Activated naive CD4-positive, alpha-beta T cell (primary cell): ENCODE measurements at places on chromosomes 2 and 18.

- no peak for DNase-seq
Observed at GRCh38 chr2:16302431-16303272, 362.3 kb downstream of the MYCN start.

DNA sequence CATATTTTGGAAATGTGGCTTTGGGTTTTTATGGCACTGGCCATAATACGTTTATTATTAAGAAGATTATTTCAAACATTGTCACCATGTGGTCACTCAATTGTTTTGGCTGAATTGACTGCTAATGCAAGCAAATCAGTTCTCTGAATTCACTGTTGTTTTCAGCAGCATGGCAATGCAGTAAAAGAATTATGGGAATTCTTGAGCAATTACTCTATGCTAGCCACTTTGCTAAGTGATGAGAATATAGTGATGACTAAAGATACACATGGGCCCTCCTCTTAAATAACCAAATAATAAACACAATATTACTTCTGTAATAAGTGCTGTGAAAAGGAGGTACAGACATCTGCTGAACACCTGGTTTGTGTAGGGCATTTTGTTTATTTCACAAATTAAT lies 58.0 kb upstream of the FANCL start:
- DNase-seq = no peak

DNA sequence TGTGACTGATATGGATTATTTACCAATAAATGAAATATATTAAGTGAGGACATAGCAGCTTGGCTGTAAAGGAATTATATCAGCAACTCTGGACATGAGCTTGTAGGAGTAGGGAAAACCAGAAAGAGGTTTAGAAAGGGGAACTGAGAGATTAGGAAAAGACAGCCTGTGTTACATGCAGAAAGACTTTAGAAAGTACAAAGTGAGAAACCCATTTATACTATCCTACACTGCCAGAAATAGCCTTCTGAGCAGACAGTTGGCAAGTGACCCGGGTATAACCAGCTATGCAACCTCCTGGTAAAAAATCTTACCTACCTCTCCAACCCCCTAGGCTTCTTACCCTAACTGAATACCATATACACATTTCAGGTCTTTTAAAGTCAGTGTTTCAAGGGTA lies 134.1 kb downstream of the ANKRD44 start:
- DNase-seq = no peak

GRCh38 chr18:13463526-13464210 lies 245.1 kb downstream of the LDLRAD4 start:
- no peak for DNase-seq

DNA sequence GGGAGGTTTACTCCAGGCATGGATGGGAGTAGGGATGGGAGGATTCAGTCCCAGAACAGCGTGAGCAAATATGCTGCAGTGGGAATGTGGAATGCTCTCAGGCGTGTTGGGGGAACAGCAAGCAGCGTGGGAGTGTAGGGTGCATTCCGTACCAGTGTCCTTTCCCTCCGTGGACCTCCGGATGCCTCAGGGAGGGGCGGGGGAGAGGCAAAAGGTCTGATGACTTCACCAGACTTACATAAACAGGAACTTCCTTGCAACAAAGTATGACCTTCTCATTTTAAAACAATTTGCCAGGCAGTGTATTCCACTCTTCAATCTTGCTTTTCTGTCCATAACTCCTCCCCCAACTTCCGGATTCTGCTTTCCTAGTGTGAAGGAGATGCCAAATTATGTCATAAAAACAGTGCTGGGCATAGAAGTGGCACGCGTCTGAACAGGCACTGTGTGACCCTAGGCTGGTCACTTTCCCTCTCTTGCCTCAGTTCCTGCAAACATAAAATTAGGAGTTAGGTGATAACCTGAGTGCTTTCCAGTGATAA lies 36.9 kb downstream of the RPL37A start:
- no peak for DNase-seq

- DNase-seq = no peak
Observed at GRCh38 chr2:106667478-106668070, 180.4 kb downstream of the CD8B2 start.

GRCh38 chr2:135164431-135164830 lies 112.3 kb downstream of the RAB3GAP1 start:
- no peak for DNase-seq

GRCh38 chr2:234548695-234549420 lies 52.0 kb upstream of the ARL4C start:
- no peak for DNase-seq

GRCh38 chr18:53458944-53459580 lies 765.4 kb downstream of the MBD2 start:
- DNase-seq = no peak

- DNase-seq = no peak
Observed at GRCh38 chr2:172753610-172754009, 18.0 kb downstream of the RAPGEF4 start.

GRCh38 chr2:27164960-27165763 lies 16.4 kb downstream of the TCF23 start:
- DNase-seq = no peak

DNA sequence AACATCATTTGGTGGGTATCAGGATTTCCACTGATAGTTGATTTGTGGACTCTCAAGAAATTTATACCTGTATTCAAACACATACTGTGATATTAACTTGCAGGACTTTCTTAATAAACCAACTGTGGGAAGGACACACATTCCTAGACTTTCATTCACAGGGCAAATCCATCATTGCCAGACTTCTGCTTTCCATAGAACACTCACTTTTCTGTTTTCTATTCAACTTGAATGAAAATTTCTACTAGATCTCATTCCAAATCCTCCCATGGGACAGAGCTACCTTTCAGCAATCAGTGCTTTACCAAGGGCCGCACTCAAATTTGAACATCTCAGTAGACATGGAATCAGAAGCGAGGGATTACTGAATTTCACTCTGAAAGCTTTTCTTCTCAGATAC lies 612.5 kb downstream of the IRS1 start:
- no peak for DNase-seq

DNA sequence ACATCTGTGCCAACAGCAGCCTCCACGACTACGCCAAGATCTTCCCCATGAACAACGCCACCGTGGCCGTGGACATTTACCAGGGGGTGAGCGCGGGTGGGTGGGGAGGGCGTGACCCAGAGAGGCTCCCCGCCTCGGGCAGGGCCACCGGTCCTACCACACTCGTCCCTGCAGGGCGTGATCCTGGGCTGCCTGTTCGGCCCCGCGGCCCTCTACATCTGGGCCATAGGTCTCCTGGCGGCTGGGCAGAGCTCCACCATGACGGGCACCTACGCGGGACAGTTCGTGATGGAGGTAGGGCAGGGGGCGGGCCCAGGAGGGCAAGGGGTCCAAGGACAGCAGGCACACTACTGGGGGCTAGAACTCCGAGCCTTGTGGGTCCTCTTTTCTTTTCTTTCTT lies 8.5 kb upstream of the CTDSP1 start:
- no peak for DNase-seq

GRCh38 chr2:173599821-173600359 lies 245.2 kb downstream of the CDCA7 start:
- DNase-seq = no peak

GRCh38 chr2:191539068-191539467 lies 138.9 kb upstream of the NABP1 start:
- DNase-seq = no peak

DNA sequence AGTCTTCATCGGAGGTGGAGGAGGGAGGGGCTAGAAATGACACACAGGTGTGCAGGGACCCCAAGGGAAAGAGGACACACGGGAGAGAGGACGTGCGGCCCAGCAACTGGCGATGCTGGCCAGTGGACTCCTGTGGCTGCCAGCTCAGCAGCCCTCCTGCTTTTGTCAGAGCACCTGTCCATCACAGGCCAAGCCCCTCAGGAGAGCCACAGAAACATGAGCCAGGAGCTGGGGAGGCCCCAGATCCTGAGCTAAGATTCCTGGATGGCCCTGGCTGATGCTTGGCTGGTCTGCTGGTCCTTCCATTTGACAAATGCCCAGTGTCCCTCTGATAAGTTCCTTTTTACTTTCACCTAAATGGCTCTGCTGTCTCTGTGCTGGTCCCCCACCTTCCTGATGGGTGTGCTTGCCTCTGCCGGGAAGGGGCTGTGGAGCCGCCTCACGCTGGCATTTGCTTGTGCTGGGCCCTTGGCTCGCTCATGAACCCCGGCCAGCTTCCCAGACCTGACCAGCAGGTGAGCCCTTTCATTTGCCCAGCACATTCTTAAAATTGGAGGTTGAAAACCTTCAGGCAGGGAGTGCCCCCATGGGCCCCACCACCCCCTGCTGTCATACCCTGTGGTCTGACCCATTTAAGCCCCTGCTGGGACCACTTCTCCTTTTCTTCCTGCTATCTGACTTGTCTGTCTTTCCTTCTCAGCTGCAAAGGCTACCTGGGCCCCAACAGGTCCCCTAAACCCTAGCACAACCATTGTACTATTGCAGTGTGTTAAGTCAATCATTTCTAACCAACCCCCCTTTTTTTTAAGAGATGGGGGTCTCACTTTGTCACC lies 37.3 kb downstream of the CYP27C1 start:
- no peak for DNase-seq

DNA sequence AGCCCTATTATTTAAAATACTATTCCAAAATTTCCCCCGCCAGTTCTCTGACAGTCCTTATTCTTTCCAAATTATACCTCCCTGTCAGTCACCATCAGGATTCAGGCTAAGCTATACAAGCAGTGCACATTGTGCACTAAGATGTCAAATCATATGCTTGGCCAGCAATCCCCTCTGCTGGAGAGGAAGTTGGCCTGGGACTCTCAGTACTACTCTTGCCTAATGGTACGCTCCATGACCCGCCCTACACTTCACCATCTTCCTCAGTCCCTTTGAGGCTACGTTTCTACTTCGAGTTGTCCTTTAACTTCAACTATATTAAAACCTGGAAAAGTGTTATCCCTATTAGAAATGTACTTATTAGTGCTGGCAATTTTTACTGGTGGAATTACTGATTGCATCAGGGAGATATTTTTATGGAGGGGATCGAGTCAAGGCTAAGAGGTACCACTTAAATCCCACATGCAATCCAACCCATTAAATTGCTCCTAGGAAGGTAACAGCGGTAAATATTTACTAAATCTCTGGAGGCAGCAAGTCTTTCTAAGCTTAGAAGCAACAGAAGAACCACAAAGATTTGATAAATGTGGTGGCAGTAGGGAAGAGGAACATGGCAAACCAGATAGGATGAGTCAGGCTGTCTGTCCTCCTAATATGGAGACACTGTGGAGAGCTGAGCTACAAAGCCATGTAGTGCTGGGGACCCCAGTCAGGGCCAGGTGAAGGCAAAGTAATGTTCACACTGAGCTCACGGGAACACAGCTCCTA lies 2.7 kb downstream of the USP40 start:
- no peak for DNase-seq

DNA sequence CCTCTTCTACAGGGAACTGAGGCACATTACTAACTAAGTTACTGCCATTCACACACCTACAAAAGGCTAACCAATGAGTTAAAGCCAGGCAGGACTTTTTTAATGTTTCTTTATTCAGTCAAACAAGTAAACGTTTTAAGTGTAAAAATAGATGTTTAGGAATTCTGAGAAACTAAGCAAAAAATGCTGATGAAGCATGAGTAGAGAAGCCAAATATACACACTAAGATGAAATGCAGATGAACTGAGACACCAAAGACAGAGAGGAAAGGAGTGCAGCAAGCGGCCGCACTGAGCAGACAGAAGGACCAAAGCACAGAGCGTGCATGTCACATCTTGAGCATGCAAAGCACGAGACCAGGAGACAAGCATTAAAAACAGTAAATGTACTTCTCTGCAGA lies 17.9 kb downstream of the L3MBTL4 start:
- DNase-seq = no peak

- no peak for DNase-seq
Observed at GRCh38 chr2:133122529-133122928, 445.7 kb downstream of the NCKAP5 start.

DNA sequence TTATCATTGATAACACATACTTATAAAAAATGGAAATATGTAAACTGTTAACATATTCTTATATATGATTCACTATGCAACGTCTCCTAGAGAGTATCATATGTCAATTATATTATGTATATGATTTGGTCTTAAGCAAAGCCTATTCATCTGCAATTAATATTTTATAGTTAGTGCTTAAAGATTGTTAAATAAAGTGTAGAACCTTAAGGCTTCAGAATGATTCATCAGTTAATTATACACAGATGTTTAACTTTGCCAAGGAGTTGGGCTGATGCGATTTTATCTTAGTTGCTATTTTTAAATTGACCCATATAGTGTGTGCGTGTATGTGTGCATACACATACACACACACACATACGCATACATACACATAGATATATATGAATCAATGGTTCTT lies 323.1 kb downstream of the RBM43 start:
- DNase-seq = no peak

- DNase-seq = no peak
Observed at GRCh38 chr2:48471048-48471474, 58.9 kb upstream of the STON1 start.

- no peak for DNase-seq
Observed at GRCh38 chr2:1970341-1970740, 226.0 kb upstream of the PXDN start.

- DNase-seq = no peak
Observed at GRCh38 chr2:86383844-86384243, 46.4 kb upstream of the REEP1 start.

DNA sequence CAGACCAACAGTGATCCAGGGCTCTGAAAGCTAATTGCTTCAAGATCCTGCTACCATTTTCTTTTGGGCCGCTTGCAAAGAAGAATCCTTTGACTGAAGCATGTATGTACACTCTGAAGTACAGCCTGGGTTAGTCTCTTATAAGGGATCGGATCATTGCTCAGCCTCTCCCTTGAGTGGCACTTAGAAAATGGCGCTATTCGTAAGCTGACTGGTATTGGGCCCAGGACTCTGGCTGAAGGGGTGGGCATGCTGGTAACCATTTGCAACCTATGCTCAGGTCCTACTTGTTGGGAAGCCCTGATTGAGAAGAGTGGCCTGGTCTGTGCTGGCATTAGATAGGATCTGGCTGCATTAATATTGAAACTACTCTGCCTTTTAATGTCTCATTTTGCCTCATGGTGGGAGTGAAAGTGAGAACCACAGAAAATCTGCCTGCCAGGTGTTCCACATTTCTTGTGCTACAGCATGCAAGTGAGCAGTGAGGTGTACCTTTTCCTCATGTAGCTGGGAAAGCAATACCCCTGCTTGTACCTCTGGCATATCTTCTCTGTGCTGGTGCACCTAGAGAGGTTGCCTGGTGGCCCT lies 661 bp upstream of the MGAT5 start:
- no peak for DNase-seq

- no peak for DNase-seq
Observed at GRCh38 chr2:197215748-197216360, 94.7 kb downstream of the ANKRD44 start.
